Cardiac muscle cell (in vitro differentiated cells and primary cell): ENCODE measurements at places on chromosomes 2 and 18. TPM values are rescaled to one million over a fixed set of nuclear protein-coding genes. Genes with fewer than 3 reads are reported as not detected.
A peak's percentile ranks its signal among the peaks of the same experiment; 100 is the strongest.

DNA sequence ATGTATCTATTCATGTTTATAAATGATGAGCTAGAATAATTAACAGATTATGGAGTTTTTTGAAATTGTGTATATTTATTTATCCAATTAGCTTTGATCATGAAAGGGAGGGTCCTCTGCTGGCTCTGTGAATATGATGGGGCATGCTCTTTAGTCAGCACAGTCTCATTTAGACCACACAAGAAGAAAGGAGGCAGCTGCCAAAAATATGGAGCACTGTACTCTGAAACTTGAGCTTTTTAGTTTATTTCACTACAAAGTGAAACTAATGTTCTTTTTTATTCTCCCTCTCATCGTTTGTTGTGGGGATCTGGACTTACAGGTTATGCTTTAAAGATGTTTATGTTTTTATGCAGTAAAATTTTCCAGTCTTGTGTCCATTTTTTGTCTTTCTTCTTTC, 266.9 kb upstream of the GULP1 start:
- no peak for DNase-seq
- no peaks in the 10 kb centered on the region for H3K4me1 ChIP-seq
- no peak overlapping the region for H3K4me3 ChIP-seq
- H3K27me3 ChIP-seq: no peaks in the 10 kb centered on the region

DNA sequence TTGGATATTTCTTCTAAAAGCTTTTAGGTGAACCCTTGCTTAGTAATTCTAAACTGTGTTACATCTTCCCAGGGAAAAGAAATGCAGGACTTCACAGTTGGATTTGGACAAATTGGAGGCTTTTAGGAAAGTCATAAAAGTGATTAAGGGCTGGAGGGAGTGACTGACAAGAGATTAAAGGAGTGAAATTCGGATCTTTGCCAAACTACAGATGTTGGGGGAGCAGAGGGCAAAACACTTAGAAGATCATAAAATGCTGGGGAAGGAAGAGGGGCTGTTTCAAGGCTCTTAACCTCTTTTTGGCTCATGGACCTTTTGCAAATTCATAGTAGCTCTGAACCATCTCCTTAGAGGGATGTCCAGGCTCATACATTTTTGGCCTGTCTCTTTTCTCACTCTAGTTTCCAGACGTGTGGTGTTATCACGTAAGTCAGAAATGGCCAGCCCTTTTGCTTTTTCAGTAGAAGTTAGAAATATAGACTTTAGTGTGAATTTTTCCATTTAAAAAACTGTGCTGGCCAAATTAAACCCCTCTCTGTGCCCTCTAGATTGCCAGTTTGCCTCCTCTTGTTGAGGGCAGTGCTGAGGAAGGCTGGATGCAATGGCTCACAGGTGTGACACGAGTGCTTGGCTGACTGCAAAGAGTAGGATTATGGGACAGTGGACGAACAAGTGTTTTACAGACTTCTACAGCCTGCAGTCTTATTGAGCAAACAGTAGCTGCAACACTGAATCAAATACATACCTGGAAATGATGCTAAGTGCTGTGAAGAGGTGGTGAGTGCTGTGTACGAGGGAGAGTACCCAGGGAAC, 109.9 kb downstream of the LYPD6B start:
- H3K27ac ChIP-seq: no peak overlapping the region
- H3K36me3 ChIP-seq: no peaks in the 10 kb centered on the region
- H3K27me3 ChIP-seq: no peaks in the 10 kb centered on the region

DNA sequence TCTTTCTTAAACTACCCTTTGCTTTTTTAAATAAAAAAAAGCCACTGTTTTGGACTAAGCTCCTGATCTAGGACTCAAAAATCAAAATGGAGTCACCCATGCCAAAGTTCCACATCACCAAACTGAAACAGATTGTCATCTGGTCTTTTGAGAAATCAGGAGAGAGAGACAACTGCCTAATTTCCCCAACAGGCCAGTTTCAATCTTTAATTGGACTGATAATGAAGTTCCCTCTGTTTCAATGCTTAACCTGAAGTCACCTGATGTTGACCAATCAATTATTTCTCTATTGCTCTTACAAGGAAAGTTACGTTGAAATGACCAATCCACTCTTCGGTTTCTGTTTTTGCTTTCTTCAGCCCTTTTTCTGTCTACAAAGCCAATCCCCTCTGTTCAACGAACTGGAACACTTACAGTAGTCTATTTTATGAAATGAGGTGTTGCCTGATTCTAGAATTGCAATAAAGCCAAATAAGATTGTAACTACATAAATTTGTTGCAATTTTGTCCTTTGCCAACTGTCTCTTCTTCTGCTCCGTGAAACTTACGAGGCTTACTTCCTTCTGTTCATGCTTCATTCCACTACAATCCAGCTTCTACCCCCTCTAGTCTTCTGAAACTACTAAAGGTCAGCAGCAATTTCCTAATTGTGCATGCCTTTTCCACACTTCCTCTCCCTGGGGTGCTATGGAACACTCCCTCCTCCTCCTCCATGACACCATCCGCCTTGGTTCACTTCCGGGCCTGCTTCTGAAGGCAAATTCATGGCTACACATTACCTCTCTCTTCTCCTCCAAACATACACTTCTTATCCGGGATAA, 95.2 kb upstream of the CD302 start:
- no peaks in the 10 kb centered on the region for H3K36me3 ChIP-seq
- H3K27me3 ChIP-seq: peaks cover 4% of the 10 kb centered on the region
- no peak for DNase-seq
- H3K4me1 ChIP-seq: peaks cover 2% of the 10 kb centered on the region
- no peak overlapping the region for H3K4me3 ChIP-seq

DNA sequence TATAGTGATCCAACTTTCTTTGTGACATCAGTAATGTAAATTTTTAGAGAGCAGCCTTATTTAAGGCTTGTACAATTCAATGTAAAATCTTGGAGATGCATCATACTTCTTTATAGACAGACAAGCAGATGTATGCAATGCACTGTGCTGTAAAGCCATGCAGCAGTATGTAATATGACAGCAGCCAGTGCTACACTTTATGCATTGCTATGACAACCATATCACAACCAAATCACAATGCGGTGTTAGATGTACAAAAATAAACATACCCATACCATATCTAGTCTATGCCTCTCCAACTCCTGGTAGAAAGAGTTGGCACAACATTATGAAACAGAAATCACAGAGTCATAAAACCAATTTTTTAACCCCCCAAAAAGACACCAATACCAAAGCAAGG, 110.3 kb upstream of the WDSUB1 start:
- peaks cover 13% of the 10 kb centered on the region for H3K36me3 ChIP-seq
- peaks cover 8% of the 10 kb centered on the region for H3K4me1 ChIP-seq
- no peak overlapping the region for H3K27ac ChIP-seq
- no peaks in the 10 kb centered on the region for H3K27me3 ChIP-seq

GRCh38 chr2:25685741-25686140, 12.4 kb upstream of the DTNB start:
- H3K36me3 ChIP-seq: no peaks in the 10 kb centered on the region
- H3K27me3 ChIP-seq: no peaks in the 10 kb centered on the region
- no peak overlapping the region for H3K4me3 ChIP-seq
- H3K27ac ChIP-seq: no peak overlapping the region
- DNase-seq: no peak

DNA sequence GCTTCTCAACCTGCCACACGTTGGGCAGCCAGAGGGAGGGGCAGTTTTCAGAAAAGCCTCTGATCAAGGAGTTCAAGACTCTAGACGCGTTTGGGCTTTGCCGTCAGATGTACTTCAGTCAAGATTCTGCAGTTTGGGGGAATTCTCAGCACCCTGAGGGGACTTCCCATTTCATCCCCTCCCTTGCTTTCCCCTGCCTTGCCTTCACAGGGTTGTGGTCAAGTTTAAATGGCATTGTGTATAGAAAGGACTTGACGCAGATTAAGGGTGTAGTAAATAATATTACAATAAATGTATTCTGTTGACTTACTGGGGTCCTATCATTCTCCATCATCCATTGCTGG, 198.3 kb upstream of the NABP1 start:
- H3K4me1 ChIP-seq: peaks cover 22% of the 10 kb centered on the region
- no peak overlapping the region for H3K4me3 ChIP-seq
- H3K36me3 ChIP-seq: no peaks in the 10 kb centered on the region
- H3K27ac ChIP-seq: peak overlapping the region; percentile 80
- H3K27me3 ChIP-seq: no peaks in the 10 kb centered on the region
- DNase-seq: no peak

DNA sequence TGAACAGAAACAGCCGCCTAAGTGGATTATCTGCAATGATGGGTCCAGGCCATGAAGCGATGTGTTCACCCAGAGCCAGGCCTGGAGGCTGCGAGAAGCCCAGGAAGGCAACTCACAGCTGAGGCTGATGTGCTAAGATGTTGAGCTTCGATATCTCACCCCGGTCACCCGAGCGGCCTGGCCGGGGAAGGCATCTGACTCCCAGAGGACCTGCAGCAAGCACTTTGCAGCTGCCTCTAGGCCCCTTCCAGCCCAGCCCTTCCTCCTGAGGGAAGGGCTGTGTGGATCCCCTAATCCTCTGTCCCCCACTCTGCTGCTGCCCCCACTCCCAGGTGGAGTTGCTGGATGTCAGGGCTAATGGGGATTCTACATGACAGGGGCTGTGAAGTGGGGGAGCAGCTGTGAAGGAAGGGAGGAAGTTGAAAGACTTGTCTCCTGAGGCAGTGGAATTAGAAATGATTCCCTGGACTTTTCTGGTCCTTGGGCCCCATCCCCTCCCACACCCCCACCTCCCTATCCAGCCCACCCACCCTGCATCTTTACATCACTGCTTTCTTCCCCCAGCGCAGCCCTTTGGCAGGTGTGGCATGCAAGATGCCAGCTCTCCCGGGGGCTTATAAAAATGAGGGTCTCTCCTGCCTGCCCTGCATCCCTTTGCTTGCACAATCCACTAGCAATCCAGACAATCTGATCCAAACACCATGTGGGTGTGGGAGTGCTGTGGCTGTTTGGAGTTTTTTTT, 4.3 kb downstream of the ATP6V1B1 start:
- H3K36me3 ChIP-seq: no peaks in the 10 kb centered on the region
- H3K27ac ChIP-seq: no peak overlapping the region
- H3K4me1 ChIP-seq: peaks cover 8% of the 10 kb centered on the region
- no peak for DNase-seq

DNA sequence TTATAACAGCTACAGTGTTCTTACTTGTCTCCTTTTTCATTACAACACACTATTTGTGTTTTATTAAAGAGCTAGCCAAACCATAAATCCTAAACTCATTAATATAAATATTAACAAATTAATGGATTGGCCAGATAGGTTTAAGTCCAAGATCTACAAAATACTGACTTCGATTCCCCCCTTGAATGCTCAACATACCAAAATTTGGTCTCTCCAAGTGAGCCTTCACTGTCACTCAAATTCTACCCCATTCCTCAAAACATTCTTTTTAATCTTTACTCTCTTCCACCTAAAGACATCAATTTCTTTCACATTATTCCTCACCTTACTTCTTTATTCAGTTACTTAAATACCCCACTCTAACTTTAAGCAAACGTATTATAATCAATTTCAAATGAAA, 281.5 kb downstream of the ICOS start:
- H3K4me3 ChIP-seq: no peak overlapping the region
- no peak overlapping the region for H3K27ac ChIP-seq
- no peaks in the 10 kb centered on the region for H3K27me3 ChIP-seq
- DNase-seq: no peak
- H3K36me3 ChIP-seq: no peaks in the 10 kb centered on the region
- no peaks in the 10 kb centered on the region for H3K4me1 ChIP-seq

DNA sequence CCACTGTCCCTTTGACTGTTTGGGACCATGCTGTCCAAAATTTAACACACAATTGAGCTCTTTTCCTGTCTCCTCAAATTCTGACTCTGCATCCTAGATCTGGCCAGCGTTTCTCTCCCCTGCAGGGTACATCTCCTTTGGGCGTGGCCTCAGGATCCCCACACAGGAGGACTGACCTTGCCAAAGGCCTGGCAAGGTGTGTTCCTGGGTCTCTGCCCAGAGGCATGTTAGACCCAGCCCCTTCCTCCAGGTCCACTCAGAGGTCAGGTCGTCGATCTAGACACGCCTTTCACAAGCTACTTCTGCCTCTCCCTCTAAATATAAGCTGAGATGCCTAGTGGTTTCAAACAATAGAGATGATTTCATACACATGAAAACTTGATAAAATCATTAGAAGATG, 45.4 kb upstream of the SMIM21 start:
- H3K27me3 ChIP-seq: no peaks in the 10 kb centered on the region
- H3K4me1 ChIP-seq: no peaks in the 10 kb centered on the region
- DNase-seq: no peak
- H3K27ac ChIP-seq: no peak overlapping the region
- no peak overlapping the region for H3K4me3 ChIP-seq

DNA sequence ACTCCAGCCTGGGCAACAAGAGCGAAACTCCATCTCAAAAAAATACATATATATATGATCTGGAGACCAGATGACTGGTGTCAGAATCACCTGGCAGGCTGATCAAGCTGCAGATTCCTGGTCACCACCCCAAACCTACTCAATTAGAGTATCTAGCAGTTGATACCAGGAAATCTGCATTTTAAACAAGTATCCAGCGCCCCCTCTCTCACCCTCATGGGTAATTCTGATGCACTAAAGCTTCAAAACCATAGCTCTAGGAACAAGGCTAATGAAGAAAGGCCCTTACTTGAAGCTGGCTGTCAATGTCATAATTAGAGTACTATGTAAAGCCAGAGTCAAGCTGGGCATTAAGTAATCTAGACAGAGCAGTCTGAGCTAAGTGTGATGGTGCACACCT, 25.0 kb upstream of the PCBP1 start:
- peaks cover 2% of the 10 kb centered on the region for H3K36me3 ChIP-seq
- DNase-seq: no peak
- no peak overlapping the region for H3K27ac ChIP-seq
- H3K4me3 ChIP-seq: no peak overlapping the region

DNA sequence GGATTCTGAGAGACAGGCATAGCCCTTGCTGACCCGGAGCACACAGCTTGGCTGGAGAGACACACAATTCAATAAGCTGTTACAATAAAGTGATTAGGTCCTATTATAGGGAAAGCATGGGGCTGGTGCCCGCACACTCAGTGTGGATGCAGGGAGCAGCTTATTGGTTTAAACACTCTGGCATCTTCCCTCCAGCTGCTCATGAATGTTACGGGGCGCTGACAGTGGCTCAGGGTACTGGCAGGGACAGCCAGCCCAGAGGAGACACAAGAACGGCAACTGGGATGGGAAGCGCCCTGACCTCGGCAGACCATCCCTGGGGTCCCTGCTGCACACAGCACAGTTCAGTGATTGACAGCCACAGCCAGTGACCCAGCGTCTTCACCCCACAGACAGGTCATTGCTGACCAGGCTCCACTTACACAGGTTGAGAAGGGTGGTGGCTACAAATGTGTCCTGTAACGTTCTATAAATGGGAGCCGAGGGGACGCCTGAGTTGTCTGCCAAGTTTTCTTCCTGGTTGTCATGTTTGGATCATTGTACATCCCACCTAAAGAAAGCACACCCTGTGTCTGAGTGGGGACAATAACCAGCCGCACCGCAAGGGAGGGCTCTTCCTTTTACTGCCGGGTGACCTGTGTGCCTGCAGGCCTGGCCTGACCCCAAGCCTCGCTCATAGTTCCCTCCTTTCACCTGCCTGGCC, 60.3 kb downstream of the SH3BP4 start:
- H3K4me3 ChIP-seq: no peak overlapping the region
- H3K27ac ChIP-seq: peak overlapping the region; percentile 74
- H3K36me3 ChIP-seq: no peaks in the 10 kb centered on the region
- no peak for DNase-seq
- H3K27me3 ChIP-seq: no peaks in the 10 kb centered on the region

Gene CHRND
- 0.05 TPM in 1 of 2 replicates, not detected in the other for polyA plus RNA-seq

Gene MALL
- not detected in 2 replicates for polyA plus RNA-seq

Gene ATP6V1C2
- polyA plus RNA-seq: 1.1 and 1.3 TPM in 2 replicates

Gene E2F6
- polyA plus RNA-seq: 22.6 and 23.5 TPM in 2 replicates
